Left ventricle myocardium inferior (tissue), 1 donor: ENCODE measurements at places on chromosomes 2 and 18.

DNA sequence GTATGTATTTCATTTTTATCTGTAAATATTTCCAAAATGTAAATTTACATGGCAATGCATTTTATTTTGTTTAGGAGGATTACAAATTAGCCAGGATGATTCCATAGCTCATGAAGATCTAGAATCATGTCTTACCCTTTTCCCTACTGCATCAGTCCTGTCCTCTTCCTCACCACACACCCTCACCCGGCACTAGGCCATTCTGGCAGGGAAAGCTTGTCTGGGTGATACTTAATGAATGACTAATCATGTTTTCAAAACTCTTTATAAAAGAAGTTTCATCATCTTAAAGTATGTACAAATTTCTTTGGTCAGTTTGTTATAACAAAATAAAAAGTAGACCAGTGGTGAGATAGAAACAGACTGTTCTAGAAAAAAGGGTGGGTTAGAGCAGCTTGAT is 283.3 kb upstream of the VWC2L start:
- no peak for DNase-seq

DNA sequence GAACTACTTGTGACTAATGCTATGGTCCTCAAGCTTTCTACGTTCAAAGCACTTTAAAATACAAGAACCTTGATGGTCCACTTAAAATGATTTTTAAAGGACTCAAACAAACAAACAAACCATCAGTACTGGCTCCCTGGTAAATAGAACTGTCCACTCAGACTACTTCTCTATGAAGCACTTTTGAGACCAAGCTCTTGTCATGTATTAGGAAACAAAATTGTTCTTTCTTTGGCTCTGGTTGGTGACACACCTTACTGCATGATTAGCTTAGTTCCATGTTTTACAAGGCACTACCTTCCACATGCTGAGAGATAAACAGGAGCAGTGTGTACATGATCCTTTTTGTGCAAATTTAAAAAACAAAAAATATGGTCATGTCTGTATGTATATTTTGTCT is 19.7 kb downstream of the DARS1 start:
- DNase-seq = no peak

DNA sequence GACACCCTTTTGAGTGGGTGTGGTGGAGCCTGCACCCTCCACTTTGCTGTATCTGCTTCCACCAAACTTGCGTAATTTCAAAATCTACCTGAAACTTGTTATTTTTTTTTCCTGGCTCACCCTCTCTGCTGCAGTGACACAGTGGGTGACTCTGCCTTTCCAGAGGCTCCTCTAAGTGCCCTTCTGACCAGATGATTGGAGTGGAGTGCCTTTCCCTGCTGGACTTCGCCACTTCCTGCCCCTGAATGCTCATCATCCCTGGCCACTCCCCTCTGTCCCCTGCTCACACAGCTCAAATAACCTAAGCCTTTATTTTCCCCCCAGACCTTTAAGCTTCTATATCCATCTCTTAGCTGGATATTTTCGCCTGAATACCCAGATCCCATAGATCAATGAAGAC is 777.5 kb upstream of the ID2 start:
- DNase-seq = no peak

DNA sequence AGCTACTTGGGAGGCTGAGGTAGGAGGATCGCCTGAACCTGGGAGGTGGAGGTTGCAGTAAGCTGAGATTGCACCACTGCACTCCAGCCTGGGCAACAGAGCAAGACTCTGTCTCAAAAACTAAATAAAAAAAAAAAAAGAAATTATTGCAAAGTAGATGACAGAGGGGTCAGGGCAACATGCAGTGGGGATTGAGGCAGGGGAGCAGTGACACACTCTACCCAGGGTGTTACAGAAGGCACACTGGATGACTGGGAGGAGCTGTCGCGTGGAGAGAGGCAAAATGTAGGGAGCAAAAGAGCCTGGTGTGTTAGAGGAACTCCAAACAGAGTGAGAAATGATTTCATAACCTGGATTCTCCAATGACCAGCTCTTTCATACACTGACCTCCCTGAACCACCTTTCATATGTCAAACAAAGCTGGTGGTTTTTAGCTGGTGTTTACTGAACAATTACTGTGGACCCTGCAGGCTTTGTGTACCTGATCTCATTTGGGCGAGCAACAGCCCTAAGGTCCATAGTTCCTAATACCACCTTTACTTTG is 22.1 kb downstream of the FBXO41 start:
- no peak for DNase-seq

- DNase-seq = peak; percentile 27
Measured at GRCh38 chr2:178484245-178485041, 4.2 kb downstream of the PLEKHA3 start.

- DNase-seq = no peak
Measured at GRCh38 chr2:118320196-118320595, 231.9 kb downstream of the INSIG2 start.
